Activated CD8-positive, alpha-beta memory T cell treated with anti-CD3 and anti-CD28 coated beads, Interleukin-2, amount 50 U/mL, for 4 hours (primary cell): ENCODE measurements at places on chromosomes 1 and 21.

DNA sequence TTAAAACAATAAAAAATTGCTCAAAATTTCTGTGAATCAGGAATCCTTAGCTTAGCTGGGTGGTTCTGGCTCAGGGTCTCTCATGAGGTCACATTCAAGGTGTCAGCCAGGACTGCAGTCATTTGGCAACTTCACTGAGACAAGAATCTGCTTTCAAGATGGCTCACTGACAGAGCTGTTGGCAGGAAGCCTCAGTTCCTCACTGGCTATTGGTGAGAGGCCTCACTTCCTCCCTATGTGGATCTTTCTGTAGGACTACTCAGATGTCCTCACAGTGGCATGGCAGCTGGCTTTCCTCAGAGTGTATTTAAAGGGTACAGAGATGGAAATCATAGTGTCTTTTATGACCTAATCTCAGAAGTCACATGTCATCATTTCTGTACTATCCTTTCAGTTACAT, 785.7 kb downstream of the ADGRL2 start:
- no peak for DNase-seq

DNA sequence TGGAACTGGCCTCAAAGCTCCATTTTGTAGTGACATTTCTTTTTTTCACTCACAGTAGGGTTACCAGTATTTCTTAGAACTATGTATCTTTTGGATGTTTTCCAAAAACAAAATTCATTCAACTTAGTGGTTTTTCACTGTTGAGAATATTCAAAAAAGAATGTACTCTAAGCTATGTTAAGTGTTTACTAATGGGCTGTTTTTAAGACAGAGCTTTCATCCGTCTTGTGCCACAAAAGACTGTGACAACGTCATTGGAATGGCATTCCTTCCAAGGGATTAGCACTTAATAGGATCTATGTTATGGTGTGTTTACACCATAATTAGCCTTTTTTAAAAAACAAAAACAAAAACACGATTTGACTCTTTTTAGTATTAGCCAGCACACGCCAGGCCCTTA, 66.8 kb downstream of the TTC3 start:
- no peak for DNase-seq

GRCh38 chr1:169161496-169162194, 55.2 kb downstream of the ATP1B1 start:
- DNase-seq = no peak

DNA sequence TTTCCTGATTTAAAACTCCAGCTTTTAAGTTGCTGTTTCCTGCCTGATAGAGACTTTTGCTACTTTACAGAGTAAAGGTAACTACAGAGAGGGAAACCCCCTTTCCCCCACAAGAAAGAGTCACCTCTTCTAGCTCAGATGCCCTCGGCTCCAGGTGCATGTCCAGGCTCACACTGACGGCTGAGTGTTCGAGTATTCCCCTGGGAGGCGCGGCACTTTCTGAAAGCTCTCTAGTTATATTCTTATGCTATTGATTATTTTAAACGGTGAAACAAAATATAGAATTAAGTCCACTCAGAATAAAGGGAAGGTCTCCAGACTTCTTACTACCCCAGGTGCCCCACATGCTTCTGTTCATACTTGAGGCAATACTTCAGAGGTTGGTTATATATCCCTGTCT, 160.3 kb upstream of the FMN2 start:
- DNase-seq = no peak

DNA sequence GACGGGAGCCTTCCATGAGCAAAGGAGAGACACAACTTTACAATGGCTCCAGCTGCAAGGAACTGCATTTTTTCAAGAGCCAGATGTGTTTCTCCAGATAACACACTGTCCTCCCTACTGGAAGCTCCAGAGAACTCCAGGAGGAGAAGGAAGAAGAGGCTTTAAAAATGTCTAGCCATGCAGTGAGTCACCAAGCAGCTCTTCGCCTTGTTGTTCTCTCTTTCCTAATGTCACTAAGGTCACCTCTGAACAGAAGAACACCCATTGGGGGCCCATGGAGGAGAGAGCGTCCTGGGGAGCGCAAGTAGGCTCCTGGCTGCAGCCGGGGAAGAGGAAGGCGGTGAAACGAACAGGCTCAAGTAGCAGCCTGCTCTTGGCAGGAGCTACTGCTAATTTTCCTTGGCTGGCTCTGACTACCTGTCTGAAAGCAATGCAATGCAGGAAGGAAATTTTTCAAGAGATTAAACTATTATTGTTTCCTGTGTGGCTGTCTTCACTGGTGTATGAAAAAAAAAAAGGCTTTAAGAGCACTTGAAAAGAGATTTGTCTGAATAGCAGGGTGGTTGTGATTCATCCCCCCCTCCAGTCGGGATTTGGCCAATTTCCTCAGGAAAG, 321.9 kb downstream of the SETD4 start:
- no peak for DNase-seq
